Bone marrow (tissue), 2 donors: ENCODE measurements at places on chromosomes 4 and X.

DNA sequence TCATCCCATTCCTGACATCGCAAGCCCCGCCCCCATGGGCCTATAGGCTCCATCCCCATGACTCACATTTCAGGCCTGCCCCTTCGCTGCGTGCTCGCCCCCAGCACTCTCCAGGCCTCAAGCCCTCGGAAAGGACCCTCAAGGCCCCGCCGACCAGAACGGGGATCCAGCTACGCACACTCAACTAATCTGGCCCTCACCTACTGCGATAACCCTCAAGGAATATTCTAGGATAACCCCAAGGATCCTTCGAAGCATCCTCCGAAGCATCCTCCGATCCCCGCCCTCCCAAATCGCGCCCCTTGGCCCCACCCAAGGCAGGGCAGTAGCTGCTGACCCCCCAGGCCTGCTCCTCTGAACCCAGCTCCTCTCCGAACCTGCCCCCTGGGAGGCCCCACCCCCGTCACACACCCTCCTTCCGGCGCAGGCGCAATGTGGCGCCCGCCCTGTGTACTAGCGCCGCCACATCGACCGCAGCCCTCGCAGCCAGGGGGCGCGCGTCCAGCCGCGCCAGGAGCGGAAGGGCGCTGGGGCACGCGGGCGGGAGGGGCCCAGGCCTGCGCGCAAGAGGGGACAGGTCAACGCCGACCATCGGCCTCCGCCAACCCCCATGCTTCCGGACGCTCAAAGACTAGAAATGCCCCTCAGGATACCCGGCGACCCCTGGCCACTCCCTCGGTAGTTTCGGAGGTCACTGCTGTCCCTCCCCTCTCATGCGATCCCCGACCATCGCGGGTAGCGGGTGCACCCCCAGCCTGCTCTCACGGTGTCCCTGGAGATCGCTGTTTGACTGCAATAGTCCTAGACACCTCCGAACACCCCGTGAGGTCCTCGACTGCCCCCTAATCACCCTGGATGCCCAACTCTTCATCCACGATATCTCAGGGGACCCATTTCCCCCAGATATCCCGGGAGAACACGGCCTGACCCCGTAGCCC, 6.4 kb upstream of the MAGIX start:
- DNase-seq, result peak; percentile 42

DNA sequence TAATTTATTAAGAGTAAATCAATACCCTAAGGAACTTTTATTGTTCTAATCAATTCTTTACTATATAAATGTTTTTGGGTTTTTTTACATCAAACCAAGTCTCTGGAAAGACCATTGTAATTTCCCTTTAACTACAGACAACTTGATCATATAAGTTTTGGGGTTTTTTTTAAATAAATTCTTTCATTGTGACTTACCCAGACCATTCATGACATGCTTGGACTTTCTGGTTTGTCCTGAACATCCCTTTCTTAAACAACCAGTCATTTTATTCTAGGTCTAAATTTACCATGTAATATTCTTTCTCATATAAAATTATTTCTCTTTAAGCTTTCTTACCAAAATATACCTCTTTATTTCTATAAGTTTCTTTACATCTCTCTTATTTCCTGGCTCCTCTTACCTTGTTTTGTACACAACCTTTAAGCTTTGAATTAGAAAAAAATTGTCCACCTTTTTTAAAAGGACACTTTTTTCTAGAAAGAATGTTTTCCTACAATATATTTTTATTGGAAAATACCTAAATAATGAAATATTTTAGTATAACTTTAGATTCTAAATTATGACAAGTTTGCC, 8.4 kb downstream of the CNGA1 start:
- no peak for DNase-seq

GRCh38 chr4:3637326-3638016, 105.2 kb upstream of the LRPAP1 start:
- no peak for DNase-seq

DNA sequence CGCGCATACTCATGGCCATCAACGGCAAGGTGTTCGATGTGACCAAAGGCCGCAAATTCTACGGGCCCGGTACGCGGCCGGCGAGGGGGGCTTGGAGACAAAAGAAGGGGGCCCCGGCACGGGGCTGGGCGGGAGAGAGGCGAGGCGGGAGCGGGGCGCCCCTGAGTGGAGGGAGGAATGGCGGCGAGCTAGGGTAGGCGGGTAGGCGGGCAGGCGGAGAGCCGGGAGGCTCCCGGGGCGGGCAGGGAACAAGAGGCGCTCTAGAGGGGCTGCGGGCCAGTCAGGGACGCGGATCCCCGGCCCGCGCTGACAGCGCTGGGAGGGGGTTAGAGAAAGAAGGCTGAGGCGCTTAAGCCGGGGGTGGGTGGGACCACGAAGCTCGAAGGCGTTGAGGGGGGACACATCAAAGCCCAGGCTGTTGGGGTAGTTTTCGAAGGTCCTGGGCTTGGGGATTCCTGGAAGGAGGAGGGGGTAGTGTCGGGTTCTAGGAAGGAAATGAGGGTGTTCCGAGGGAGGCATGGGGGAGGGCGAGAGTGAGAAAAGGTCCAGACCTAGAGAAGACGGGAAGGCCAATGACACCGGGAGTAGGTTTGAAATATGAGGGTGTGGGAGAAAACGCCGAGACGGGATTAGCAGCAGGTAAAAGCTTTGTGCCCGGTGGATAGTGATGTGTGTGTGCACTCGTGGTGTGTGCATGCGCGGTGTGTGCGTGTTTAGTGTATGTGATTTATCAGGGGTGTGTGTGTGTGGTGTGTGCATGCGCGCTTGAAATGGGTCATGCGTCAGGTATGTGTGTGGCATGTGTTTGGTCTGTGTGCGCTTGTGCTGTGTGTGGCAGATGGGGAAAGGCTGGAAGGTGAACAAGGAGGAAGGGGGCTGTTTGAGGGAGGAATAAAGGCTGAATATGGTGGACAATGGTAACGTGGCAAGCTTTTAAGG, 807 bp downstream of the PGRMC1 start:
- peak; percentile 18 for DNase-seq

- DNase-seq, result no peak
Measured at GRCh38 chrX:19670321-19670750, 155.0 kb upstream of the MAP3K15 start.

GRCh38 chr4:180840142-180840541, 1403.1 kb upstream of the TENM3 start:
- DNase-seq, result no peak

DNA sequence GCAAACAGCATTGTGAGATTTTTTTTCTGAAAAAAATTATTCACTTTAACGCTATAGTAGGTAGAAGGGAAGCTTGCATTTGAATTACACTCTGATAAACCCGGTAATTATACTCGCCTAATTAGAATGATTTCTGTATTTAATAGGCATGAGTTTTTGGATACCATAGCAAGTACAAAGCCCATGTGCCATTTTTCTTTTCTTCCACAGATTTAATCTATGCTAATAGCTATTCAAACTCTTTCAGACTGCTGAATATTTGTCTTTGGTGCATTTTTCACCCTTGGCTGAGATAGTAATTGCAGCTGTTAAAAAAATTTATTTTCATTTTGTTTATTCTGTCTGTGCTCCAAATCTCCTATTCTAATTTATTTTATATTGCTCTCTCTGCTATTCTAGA, 113.0 kb downstream of the EGF start:
- DNase-seq, result no peak

- DNase-seq, result no peak
Measured at GRCh38 chr4:105061731-105062130, 84.9 kb upstream of the TET2 start.

GRCh38 chrX:75155827-75156525, at the start of gene ABCB7:
Gene ABCB7, minus strand, starts transcription at chrX:75156283. Its CDS starts 11 bp downstream, at chrX:75156272.
- DNase-seq, result peak; percentile 18

DNA sequence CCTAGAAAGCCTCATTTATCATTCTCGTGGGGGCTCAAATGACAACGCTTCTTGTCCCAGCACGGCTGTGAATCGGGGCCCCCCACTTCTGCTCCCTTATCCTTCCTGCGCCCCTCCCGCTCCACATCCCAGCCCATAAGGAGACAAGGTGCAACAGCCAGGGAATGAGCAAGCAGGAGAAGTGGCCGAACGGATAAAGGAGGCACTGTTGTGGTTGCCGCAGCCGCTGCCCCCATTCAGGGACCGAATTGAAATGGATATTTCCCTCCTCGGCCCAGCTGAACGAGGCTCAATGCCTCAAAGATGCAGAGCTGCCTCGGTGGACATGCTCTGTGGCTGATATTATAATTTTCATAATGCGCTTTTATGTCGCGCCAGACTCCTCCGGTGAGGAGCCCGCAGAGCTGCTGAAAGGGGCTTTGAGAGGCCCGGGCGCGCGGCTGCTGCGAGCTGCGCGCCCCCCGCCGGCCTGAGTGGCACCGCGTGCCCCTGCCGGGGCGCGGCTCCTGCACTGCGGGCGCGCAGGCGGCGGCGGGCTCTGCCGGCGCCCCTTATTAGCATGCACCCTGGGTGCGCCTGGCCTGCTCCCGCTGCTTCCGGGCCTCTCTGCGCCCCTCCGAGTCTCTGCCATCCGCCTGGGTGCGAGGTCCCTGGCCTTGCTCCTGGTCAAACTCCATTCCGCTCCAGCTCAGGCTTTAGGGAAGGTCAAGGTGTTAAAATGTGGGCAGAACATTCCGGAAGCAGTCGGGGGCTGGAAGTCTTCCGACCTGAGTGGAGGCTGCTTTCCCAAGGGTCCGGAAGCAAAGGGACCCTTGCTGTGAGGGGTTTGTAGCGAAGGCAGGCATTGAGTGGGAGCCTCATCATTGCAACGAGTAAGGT, 68.2 kb upstream of the TMEM33 start:
- no peak for DNase-seq

GRCh38 chr4:181761156-181761555, 482.0 kb upstream of the TENM3 start:
- DNase-seq, result no peak

DNA sequence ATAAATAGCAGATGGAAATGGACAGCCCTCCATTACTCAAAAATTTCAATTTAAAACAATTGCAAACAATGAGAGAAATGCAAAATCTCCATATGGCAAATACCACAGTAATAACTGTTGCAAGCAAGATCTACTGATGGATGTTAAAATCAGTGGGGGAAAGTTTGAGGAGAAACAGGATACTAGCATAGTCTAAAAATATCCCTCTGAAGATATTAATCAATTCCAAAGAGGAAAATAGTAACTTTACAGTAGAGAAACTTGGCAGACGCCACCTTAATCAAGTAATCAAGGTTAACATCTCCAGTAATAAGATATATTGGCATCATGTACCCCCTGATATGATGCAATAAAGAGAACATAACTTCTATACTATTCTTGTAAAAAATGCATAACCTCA, 344.8 kb downstream of the ZNF674 start:
- DNase-seq, result no peak

DNA sequence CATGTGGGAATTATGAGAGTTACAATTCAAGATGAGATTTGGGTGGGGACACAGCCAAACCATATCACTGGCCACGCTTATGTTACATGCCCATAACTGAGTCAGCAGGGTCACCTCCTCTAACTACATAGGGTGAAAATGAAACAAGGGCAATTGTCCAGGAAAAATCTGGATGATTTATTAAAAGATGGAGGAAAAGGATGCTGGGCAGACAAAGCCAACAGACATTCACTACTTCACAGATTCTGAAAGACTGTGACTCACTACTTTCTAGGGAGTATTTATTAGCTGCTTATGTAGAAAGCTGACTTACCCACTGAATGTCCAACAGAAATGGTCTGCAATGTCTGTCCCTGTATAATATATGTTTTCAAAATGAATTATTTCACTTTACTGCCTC, 72.4 kb downstream of the APBB2 start:
- DNase-seq, result no peak

DNA sequence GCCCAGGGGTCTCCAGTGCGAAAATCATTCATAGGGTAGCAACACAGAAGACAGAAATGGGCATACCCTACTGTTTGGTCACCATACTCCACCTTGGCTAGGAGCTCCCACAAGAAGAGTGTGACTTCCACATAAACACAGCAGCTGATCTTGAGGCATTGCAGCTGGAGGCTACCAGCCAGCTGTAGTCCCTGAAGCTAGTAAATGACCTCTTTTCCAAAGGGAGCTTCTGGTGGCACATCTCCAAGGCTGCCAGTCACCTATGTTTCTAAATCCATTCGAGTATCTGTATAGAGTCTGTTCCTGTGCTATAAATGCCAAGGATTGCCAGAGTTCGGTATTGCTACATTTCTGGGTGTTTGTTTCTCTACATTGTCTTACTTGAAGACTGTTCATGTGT, 21.3 kb upstream of the PNPLA4 start:
- no peak for DNase-seq

DNA sequence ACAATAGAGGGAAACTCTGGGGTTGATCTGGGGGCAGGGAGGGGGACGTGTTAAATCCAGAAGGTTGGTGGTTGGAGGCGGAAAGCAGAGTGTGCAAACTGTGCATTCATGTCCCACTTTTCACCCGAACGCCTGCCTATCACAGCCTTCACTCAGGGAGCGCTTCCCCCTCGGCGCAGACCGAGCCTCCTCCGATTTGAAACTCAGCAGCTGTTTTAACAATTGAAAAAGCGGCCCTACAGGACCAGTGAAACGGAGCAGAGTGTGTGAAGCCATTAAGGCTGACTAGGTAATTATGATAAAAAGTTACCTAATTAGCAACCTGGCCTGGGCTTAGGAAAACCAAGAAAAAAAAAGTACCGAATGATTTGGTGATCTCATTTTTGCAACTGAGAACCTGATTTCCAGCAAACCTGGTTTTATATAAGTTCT, 685 bp upstream of the NDNF start:
- no peak for DNase-seq

- DNase-seq, result no peak
Measured at GRCh38 chrX:137926090-137926489, 360.2 kb downstream of the ZIC3 start.

DNA sequence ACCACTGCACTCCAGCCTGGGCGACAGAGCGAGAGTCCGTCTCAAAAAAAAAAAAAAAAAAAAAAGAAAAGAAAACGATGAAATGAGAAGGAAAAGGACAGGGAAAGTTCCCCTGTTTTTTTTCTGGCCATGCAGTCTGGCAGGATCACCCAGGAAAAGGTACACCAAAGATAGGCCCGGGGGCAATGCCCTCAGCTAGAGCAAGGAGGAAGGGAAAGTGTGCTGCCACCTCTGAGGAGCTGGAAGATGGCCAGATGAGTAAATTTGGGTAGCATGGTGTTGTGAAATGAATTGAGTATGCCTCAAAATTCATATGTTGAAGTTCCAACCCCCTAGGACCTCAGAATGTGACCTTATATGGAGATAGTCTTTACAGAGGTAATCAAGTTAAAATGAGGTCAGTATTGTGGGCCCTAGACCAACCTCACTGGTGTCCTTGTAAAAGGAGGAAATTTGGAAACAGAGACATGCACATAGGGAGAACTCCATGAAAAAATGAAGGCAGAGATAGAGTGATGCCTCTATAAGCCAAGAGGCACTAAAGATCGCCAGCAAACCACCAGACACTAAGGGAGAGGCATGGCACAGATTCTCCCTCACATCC, 28.9 kb downstream of the MAOB start:
- no peak for DNase-seq

DNA sequence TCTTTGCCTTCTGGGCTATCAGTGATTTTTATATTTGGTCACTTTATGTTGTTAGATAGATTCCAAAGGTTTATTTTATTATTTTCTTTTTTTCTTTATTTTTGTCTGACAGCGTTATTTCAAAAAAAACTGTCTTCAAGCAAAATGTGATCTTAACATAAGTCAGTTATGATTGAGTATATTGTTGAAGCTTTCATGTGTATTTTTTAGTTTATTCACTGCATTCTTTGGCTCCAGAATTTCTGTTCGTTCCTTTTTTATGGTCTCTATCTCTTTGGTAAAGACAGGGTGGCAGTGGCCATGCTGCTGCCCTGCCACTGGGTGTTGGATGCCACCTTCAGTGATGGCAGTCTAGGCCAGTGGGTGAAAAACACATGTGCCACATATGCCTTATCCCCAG, at the start of gene MAGEC3:
TSS of gene MAGEC3 (plus strand) at position 301 of the 400 bp plus-strand sequence. CDS start at position 301, 0 bp downstream.
- no peak for DNase-seq

GRCh38 chr4:76677571-76678326, 220.2 kb downstream of the SOWAHB start:
- DNase-seq, result no peak

- DNase-seq, result no peak
Measured at GRCh38 chr4:78616046-78616498, 64.5 kb downstream of the ANXA3 start.
